CD4-positive, alpha-beta T cell (primary cell): ENCODE measurements at places on chromosomes 2 and 18.

DNA sequence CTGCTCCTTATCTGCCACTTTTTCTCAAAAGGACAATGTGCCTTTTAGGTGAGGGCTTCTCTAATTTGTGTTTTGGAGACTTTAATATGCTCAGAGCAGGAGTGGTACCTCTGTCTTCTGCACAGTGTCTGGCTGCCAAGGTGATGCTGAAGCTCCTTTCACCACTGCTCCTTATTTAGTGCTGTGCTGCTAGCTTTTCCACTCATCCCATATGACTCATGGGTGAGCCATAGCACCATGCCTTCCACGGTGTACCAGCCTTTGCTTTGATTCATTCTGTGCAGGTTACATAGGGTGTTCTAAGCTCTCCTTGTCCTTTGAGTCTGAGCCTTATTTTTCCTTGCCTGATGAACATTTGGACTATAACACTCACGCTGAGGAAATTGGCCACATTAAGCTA lies 202.4 kb downstream of the ARL6IP6 start:
- DNase-seq, result no peak

DNA sequence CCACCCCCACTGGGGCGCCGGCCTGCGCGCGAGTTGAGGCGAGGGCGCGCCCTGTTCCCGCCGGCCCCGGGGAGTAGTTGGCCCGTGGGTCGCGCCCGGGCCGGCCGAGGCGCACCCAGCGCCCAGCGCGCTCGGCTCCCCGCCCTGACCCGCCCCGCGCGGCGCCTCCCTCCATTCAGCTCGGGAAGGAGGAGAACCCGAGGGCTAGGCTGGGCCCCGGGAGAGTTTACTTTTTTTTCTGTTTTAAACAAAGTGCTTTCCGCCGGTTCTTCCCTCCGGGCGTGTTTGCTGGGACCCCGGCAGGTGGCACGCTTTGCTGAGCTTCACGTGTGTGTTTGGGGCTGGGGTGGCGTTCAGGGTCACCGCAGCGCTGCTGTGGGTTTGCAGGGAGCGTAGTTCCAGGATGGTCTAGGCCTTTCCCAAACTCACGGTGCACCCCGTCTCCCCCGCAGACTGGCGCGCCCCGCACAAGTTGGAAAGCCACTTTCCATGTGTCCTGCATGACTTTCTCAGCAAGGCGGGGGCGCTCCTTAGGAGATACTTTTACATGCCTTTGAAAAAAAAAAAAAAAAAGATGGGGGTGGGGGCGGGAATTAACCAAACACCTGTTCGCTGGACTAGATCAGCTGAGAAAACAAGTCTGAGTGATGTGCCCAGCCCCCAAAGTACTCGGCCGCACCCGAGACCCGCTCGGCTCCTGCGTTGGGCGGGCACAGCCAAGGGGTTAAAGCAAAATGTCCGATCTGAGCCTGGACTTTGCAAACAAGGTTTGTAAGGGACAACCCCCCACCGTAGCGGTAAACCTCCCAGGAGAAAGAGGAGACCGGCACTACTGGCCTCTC lies 825 bp downstream of the ITGA6 start:
- peak; percentile 66 for DNase-seq

DNA sequence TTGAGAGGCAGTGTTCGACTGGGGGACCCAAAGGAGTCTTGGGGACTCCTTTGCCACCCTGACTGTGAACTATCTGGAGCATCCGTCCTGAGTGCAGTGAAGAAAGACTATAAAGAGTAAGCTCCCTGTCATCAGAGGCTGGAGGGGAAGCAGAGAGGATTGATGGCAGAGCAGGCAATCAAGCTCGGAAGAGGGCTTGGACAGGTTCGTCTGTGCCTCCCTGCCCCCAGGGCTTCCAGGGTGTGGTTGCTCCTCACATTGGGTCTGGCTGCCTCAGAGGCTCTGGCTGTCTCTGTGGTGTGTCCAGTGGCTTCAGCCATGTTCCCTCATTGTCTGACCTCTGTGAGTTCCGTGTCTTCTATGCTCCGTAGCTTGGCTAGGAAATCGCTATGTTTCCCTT lies 13.8 kb upstream of the EN1 start:
- DNase-seq, result no peak

DNA sequence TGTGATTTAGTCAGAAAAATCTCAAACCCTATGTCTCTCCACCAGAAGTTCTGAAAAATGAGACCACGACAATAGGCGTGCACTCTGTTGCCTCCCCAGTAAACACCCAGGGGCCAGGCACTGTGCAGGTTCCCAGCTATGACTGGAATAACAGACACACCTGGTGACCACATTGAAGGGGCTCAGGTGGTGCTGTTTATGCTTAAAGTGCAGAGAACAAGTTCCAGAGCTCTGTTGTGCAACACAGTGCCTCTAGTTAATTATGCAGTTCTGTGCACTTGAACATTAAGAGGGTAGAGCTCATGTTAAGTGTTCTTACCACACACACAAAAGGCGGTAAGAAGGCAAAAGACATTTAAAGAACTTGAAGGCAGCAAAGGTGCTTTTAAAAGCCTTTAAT lies 52.6 kb upstream of the AFF3 start:
- DNase-seq, result no peak

DNA sequence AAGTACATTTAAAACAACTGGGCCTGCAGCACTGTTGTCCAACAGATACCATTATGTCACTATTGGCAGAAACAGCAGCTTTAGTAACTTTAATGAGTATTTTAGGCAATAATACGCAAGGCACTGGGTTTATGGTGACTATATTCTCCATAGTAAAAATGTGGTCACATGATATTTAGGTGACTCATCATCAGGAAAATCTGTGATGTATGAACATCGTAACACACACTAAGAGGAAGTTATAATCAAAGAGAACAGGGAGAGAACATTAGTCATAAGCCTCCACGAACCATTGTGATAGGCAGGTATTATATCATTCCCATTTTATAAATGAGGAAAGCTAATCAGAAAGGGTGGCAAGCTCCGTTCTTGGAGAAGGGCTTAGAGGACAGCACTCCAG lies 36.9 kb downstream of the RAPH1 start:
- DNase-seq, result no peak

- no peak for DNase-seq
These were observed 9.2 kb downstream of the SPR start for GRCh38 chr2:72896446-72896845.

DNA sequence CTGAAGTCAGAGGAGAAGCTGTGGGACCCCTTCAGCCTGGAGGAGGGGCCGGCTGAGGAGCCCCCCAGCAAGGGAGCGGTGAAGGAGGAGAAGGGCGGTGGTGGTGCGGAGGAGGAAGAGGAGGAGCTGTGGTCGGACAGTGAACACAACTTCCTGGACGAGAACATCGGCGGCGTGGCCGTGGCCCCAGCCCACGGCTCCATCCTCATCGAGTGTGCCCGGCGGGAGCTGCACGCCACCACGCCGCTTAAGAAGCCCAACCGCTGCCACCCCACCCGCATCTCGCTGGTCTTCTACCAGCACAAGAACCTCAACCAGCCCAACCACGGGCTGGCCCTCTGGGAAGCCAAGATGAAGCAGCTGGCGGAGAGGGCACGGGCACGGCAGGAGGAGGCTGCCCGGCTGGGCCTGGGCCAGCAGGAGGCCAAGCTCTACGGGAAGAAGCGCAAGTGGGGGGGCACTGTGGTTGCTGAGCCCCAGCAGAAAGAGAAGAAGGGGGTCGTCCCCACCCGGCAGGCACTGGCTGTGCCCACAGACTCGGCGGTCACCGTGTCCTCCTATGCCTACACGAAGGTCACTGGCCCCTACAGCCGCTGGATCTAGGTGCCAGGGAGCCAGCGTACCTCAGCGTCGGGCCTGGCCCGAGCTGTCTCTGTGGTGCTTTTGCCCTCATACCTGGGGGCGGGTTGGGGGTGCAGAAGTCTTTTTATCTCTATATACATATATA lies 46.0 kb downstream of the BOLA3 start:
- no peak for DNase-seq
